ENCODE measurements at places on chromosomes 1 and 21.

DNA sequence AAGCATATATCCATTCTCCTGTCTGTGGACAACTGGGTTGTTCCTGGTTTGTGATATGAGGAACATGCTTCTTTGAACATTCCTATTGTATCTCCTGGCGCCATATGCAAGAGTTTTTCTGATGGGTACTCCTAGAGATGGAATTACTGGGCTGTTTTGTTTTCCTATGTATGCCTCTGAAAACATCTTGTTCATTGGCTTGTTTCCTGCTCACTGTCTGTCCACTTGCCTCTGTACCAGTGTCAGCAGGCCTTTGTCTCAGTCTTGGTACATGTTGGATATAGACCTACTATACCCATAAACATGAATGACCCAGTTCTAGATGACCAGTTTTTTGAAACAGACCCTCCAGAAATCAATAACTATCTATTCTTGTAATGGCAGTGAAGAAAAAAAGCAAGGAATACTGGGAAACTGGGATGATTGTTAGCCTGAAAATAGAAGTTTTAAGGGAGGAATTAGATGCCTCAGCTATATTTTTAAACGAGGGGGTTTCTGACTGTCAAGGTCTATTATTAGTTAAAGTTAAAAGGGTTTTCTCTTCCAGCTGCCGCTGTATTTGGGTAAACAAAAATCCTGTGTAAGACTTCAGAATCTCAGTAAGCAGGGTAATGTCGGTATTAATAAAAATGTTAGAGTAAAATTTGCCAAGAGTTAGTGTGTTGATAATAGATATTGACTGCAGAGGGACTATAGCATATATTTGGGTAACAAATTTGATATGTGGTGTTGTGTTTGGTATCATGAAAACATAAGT lies 103.6 kb downstream of the RYR2 start:
- no peak for DNase-seq

DNA sequence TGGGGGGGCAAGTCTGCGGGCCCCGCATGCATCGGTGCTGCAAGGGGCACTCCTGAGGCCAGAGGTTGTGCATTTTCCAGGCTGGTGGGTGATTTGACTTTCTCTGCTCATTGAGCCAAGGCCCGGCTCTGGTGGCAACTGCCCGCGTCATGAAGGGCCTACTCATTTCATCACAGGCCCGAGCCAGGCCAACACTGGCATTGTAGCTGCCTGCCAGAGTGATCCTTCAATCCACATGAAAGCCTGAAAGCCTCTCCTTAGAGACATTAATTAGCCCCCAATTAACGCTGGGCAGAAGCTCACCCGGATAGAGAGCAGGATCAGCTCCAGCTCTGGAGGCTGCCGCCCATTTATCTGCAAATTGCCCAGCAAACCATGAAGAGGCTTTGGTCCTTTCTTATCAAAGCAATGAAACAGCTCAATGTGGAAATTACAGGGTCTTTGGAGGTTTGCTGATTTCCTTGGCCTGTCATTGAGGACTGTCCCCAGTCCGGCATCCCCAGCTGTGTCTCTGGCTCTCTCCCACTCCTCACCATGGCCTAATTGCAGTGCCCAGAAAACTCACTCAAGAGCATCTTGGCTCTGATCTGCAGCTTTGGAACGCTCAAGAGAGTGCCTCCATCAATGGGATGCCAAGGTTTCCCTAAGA lies 50.4 kb upstream of the STUM start:
- DNase-seq: no peak

- DNase-seq: peak; percentile 9
Measured at GRCh38 chr1:147177611-147178380, 5.5 kb upstream of the PRKAB2 start.

- no peak for DNase-seq
Measured at GRCh38 chr1:172139196-172139595, 281.3 kb upstream of the C1orf105 start.

DNA sequence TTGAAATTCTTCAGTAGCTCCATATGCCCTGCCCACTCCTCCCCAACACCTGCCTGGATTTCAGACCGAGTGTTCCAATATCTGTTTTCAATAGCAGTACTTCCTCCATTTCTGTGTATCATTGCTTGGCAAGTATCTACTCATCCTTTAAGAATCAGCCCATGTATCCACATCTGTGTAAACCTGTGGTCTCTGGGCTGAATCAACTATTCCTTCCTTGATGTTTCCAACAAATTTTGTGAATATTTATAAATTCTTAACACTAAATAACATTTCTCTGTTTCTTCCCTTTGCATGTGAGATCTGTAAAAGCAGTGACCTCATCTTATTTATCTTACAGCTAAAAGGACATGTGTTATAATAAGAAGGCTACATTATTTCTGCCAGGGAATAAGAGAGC lies 26.0 kb upstream of the UAP1 start:
- DNase-seq: no peak

GRCh38 chr21:45982092-45982757 lies 655 bp downstream of the COL6A1 start:
- no peak for DNase-seq

Measured in CD8-positive, alpha-beta T cell (primary cell).